ENCODE measurements at places on chromosomes 7 and 10.

DNA sequence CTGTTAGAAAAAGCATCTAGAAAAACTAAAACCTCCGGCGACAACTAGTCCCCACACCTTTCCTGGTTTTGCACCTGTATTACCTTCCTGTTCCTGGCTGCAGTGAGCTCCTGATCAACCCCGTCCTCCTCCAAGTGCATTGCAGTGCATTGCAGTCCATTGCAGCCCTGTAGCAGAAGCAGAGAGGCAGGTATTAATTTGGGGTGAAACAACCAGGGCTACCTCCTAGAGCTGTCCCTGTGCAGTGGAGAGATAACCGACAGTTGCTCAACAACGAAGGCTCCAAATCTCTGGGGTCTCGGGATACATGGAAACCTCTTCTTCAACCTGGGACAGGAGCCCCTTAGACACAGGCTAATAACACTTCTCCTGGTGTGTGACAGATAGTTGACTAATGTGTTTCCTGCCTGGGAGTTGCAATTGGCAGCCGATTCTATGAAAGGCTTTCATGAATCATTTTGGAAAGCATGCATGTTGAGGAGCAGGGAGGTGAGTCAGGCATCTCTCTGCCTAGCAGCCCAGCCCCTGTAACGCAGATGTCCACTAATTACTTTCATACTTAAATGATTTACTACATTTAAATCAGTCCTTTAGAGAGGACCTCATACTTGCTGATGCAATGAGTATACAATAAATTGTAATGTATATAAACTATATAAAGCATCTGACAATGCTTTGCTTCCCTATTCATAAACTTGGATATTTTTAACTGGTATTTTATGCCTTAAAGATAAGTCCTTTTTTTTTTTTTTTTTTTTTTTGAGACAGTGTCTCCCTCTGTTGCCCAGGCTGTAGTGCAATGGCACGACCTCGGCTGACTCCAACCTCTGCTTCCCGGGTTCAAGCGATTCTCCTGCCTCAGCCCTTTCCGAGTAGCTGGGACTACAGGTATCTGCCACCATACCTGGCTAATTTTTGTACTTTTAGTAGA is 59.0 kb downstream of the PRR15 start:
- H3K4me3 ChIP-seq: no peak overlapping the region
- no peaks in the 10 kb centered on the region for H3K36me3 ChIP-seq
- peaks cover 12% of the 10 kb centered on the region for H3K27me3 ChIP-seq
- H3K4me1 ChIP-seq: no peaks in the 10 kb centered on the region
- no peak overlapping the region for H3K27ac ChIP-seq
- DNase-seq: no peak

DNA sequence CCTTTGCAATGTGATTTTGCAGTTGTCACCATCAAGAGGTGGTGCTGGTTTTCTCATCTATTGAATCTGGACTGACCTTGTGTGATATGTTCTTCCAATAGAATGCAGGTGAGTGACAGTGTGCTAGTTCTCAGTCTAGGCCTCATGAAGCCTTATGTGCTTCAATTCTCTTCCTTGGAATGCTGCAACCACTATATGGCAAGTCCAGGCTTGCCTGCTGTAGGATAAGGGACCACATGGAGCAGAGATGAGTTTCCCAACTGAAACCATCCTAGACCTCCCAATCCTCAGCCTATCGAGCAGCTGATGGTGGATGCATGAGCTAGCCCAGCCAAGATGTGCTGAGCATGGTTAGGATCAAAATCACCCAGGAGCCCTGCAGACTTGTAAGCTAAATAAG is 32.6 kb upstream of the ARHGAP21 start:
- no peak overlapping the region for H3K27ac ChIP-seq
- peaks cover 4% of the 10 kb centered on the region for H3K27me3 ChIP-seq
- H3K4me1 ChIP-seq: no peaks in the 10 kb centered on the region
- no peaks in the 10 kb centered on the region for H3K36me3 ChIP-seq
- DNase-seq: no peak
- H3K4me3 ChIP-seq: no peak overlapping the region

- no peaks in the 10 kb centered on the region for H3K36me3 ChIP-seq
- no peaks in the 10 kb centered on the region for H3K27me3 ChIP-seq
- no peak for DNase-seq
- H3K27ac ChIP-seq: no peak overlapping the region
- H3K4me1 ChIP-seq: no peaks in the 10 kb centered on the region
These were observed 757.7 kb downstream of the GRM8 start for GRCh38 chr7:126495001-126495400.

GRCh38 chr7:147245274-147245673 is 1128.7 kb downstream of the CNTNAP2 start:
- H3K4me1 ChIP-seq: no peaks in the 10 kb centered on the region
- H3K36me3 ChIP-seq: no peaks in the 10 kb centered on the region
- no peaks in the 10 kb centered on the region for H3K27me3 ChIP-seq
- DNase-seq: peak; percentile 24
- H3K27ac ChIP-seq: no peak overlapping the region

All from activated naive CD4-positive, alpha-beta T cell treated with anti-CD3 and anti-CD28 coated beads, Interleukin-2, amount 10 ng/mL, durations not matched to agents 7 days and 5 days (primary cell).